Cerebellum (tissue), 4 donors: ENCODE measurements at places on chromosomes 4 and X.

GRCh38 chr4:132513491-132513890 lies 635.6 kb upstream of the PCDH10 start:
- DNase-seq: no peak

GRCh38 chr4:130559268-130559667 lies 1463.3 kb downstream of the C4orf33 start:
- no peak for DNase-seq

DNA sequence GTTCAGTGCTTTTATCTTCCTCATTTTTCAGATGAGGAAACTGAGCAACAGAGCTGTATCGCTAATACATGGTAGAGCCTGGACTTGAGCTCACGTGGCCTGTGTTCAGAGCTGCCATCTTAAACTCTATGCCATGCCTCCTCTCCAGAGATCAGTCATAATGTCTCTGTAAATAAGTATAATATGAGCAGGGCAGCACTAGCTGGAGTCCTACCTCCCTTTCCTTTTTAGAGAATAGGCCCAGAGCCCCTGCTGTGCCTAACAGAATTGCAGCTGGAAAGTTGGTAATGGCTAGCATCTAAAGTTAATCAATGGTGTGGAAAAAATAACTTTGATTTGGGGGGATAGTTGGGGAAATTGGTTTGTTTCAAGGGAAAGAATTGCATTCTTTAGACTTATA lies 20.4 kb downstream of the CASP6 start:
- no peak for DNase-seq

DNA sequence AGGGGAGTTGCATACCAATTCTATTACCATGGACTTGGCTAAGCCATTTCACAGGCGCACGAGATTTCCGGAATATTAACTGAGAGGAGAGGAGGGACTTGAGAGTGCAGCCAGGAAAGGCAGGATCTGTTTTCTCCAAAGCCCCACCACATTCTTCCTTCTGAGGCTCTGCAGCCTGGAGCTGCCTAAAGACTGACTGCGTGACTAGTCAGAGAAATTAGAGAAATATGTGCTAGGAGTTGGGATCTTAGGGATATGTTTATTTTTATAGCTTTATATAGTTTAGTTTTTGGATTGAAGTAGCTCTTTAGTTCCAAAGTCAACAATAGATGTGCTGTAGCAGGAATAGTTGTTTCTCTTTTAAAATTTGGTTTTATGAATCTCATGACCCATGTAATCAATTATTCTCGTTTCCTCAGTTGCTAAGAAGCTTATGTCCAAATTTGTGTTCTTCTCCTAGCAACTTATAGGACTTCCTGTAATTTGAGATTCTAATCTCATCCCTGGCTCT lies 300.1 kb upstream of the DDX53 start:
- DNase-seq: no peak

GRCh38 chr4:165768281-165768680 lies 104.8 kb upstream of the TLL1 start:
- DNase-seq: peak; percentile 38

DNA sequence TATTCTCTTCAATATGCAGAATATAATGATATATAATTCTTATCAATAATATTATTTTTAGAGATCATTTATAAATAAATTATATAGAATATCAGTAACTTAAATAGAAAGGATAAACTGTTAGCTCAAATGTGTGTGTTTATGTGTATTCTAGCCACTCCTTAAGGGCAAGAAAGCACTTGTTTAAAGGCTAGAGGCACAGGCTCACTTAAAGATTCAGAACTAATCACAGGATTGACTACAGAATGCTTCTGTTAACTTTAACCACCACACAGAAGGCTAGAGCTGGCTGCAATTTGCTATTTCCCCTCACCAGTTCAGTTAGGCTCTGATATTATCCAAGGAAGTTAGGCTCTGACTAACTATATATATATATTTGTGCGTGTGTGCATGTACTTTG lies 69.6 kb downstream of the TBCK start:
- DNase-seq: no peak

- no peak for DNase-seq
These were observed 123.5 kb downstream of the PTPN13 start for GRCh38 chr4:86717651-86718050.

GRCh38 chr4:8035371-8035780 lies 95.7 kb upstream of the AFAP1 start:
- no peak for DNase-seq

- DNase-seq: peak; percentile 57
These were observed 44.7 kb downstream of the PRPS1 start for GRCh38 chrX:107672955-107673378.

DNA sequence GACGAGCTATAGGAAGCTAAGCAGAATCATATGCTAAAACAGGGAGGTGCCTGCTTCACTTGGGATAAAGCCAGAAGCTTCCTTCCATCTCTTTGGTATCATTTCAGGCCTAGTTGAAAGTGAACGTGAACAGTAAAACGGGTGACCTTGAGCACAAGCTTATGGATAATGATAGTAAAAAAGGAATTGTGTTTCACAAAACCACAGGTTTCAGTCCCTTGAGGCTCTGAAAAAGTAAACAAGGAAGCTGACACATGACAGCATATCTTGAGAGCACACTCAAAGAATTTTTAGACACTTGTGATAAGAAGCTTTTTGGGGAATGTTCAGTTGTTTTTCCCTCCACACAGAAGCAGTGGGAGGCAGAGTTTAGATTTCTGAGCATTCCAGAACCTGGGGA lies 286.1 kb downstream of the DCHS2 start:
- no peak for DNase-seq

DNA sequence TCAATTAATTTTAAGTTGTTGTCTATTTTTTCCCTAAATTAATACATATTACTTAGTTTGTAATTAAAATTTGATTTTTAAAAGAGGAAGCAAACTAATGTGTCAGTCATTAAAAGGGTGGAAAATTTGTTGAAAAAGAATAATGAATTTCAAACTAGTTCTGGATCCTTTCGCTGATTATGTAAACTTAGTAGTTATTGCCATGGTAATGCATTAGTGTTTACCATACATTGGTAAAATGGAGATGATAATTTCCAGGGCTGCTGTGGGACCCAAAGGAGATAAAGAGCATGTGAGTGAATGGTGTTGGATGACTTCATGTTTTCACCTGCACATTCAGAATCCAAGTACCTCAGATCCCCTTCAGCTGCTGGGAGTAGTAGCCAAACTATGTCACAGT lies 6.5 kb downstream of the BEX3 start:
- no peak for DNase-seq

DNA sequence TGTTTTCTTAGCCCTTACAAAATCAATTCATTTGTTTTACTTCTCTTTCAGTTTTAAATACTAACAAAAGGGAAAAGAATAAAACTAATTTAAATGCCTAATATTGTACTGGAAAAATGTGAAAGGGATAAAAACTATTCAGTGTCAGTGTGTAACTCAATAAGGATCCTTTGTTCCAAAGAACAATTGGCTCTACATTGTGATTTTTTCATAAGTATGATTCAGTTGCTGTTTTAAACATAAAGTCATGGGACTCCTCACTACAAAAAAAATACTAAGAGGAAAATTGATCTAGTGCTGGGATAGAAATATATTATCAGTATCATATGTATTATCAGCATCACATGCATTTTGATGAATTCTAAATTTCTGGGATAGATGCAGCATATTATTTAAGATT lies 199.4 kb upstream of the TRAM1L1 start:
- DNase-seq: no peak

DNA sequence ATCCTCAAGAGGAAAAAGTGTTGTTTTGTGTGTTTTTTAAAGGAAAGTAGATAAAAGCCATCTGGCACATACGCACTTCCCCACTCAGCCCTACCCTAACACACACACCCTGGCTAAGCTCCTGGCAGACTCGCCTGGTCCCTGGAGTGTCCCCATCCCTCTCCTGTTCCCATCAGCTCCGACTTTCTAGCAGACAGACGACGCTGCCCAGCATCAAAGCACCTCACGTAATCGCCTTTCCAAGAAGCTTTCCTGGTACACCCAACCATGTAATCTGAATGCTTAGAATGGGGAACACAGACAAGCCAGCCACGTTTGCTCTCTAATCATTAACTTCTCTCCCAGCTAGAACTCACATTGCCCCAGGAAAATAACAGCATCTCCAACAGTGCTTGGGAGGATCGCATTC lies 116.2 kb downstream of the AFAP1 start:
- peak; percentile 37 for DNase-seq

DNA sequence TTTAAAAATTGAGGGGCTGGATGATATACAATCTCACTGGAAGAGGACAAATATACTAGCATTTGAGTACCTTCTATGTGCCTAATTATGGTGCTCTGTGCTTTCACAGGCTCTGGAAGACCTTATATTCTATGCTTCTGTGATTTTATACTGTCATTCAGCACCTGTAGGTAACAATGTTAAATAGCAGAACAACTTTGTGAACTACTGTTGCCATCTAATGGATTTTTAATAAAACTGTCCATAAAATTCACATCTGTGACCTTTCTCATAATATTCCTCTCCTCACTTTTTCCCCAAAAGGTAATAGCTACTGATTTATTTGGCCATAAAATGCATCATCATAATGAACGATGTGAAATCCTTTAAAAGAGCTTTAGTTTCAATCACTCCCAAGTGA lies 21.9 kb downstream of the POU3F4 start:
- no peak for DNase-seq

DNA sequence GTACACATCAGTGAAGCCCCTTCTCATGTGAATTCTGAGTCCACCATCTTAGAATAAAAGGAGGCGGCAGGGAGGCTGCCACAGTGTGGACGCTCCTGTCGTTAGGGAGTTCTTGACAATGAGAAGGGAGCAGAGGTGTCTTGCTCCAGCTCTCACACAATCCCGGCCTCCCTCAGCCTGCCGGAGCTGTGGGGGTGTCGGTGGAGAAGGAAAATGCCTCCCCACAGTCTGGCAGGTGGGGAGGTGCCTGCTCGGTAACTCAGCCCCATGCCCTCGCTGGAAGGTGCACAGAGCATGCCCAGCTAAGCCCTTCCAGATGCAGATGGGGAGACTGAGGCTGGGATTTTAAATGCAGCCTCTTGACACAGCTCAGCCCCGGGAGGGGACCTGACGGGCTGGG lies 20.0 kb upstream of the SH3TC1 start:
- DNase-seq: no peak

DNA sequence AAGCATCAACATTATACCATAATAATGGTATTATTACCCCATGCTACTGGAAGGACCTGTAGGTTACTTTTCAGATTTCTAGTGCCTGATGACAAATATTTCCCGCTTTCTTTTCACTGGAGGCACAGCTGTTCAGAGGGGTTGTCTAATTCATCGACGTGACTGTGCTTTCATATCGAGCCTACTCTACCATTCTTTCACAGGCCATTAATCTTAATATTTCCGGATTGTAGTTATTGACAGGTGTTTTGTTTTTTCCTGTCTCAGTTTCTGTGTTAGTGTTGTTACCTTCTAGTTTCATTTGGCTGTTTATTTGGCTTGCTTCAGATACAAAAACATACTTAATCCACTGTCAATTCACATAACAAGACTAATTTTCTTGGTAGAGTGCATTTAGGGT lies 330.9 kb downstream of the SPOCK3 start:
- no peak for DNase-seq

- DNase-seq: no peak
These were observed 1697.1 kb downstream of the STIM2 start for GRCh38 chr4:28557755-28558154.

- DNase-seq: no peak
These were observed 14.7 kb upstream of the GSX2 start for GRCh38 chr4:54085284-54085683.

- DNase-seq: no peak
These were observed 2.8 kb upstream of the AMTN start for GRCh38 chr4:70515367-70516250.

GRCh38 chrX:13821738-13822137 lies 4.8 kb upstream of the GPM6B start:
- no peak for DNase-seq

GRCh38 chr4:8084712-8085490 lies 73.7 kb downstream of the ABLIM2 start:
- no peak for DNase-seq

DNA sequence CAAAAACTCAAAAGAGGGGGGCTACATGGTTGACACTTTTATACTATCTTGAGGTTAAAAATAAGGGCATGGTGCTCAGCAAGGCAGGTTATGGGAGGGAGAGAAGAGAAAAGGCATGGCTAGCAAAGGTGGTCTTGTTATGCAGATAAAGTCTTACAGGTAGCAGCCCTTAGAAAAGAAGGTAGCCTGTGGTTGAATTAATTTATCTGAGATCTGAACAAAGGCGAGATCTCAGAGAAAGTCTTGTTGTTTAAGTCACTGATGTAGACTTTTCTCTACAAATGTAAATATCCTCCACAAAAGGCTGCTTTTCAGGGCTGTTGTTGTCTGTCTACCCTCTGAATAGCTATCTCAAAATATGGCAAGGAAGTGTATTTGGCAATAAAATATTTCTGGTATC lies 1250.4 kb downstream of the PCDH18 start:
- DNase-seq: no peak

DNA sequence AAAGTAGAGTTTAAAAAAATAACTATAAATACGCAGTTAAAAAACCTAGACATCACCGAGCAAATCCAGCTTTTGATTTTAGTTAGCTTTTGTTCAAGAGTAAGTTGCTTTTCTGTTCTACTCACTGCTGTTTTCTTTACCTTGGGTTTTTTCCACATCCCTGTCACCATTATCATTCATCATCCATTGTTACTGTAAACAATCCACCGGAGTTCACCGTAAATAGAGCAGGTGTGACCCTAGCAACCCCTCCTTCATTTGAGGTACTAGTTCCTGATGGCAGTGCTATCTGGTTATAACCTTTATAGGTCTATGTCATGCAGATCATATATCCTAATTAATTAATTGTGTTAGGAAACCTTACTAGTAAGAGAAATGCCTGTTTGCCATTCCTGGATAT lies 43.0 kb upstream of the TEX13D start:
- DNase-seq: no peak

DNA sequence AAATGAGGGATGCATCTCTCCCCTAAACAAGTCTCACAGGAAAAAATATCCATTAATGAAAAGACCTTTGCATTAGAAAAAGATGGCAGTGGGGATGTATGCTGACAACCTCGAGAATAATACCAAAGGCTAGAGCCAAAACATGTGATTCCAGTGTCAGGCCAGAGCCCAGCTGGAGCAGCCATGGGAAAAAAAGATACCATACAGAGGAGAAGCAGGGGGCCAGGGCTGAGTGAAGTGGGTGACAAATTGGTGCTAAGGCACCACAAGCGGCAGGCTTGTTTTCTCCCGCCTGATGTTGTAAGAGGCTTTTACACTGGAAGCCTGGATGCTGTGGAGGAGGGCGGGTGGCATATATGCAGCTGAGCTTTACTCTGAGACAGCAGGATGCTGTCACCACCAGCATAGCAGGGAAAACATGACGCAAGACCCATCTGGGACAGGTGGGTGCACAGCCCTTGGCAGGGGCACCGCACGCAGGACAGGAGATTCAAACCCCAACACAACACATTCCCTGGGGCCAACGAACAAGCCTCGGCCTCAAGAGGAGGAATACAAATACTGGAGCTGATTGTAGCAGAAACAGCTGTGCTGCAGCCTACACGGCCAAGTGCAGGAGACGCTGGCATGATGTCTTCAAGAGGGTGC lies 91.9 kb downstream of the TSPAN5 start:
- DNase-seq: peak; percentile 26

GRCh38 chrX:323721-324628 lies 5.4 kb upstream of the GTPBP6 start:
- peak; percentile 31 for DNase-seq
